ENCODE measurements at places on chromosomes 7 and 10.

DNA sequence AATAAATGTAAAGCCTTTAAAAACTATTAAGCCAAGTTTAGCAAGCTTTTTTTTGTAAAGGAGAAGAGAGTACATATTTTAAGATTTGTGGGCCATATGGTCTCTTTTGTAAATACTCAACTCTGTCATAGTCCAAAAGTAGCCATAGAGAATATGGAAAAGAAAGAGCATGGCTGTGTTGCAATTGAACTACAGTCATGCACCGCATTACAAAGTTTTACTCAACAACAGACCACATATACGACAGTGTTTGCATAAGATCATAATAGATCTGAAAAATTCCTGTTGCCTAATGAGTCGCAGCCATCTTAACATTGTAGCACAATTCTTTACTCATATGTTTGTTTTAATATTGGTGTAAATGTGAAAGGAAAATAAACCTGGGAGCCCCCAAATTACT, 440.8 kb downstream of the HTR7 start:
- DNase-seq: no peak

- DNase-seq: peak; percentile 81
Observed at GRCh38 chr10:126905776-126906703, 812 bp downstream of the DOCK1 start.

DNA sequence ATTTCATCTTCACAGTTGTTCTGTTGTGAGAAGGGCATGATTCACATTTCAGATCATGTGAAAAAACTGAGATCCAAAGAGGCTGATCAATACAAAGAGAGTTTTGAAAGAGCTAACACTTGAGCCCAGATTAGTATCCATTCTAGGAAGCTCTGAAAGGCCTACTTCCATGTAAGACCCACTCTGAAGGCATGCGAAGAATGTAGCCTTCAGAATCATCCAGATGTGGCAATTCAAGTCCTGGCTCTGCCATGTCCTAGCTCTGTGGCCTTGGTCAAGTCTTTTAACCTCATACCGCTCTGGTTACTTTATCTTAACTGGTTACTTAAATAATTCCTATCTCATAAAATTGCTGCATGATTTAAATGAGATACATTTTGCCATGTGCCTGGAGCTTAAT, 111.1 kb downstream of the FZD1 start:
- no peak for DNase-seq

DNA sequence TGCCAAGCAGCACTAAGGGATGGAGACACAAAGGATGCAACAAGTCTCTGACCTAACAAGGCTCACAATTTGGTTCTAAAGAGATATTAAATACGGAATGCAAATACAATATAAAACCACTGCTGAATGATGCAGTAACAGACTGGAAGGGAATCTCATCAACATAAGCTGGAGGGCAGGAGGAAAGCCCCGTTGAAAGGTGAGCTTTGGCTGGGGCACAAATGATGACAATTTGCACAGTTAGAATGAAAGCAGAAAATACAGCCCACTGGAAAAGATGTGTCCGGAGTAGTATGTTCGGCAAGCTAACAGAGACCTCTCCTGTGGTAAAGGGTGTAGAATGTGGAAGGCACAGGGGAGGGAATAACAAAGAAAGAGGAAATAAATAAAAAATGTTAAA, 26.1 kb downstream of the PAXIP1 start:
- DNase-seq: no peak

- no peak for DNase-seq
Observed at GRCh38 chr10:46524472-46525176, 31.8 kb downstream of the GPRIN2 start.

GRCh38 chr7:51234139-51234538, 82.5 kb downstream of the COBL start:
- DNase-seq: no peak

DNA sequence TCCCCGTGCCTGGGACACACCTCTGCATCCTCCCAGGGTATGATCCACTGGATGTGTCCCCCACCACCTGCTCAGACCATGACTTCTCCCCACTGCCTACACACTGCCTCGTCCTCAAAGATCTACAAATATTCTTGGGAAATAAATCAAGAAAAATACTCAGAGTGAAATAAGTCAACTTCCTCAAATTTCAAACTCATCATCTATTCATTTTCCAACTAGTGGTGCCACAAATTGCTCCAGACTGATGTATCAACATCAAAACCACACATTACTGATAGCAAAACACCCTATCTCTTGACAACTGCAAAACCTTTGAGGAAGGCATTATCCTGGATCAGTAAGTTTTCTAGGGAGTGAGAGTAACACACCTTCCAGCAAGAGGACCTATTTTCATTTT, 87.7 kb downstream of the GRB10 start:
- DNase-seq: no peak

DNA sequence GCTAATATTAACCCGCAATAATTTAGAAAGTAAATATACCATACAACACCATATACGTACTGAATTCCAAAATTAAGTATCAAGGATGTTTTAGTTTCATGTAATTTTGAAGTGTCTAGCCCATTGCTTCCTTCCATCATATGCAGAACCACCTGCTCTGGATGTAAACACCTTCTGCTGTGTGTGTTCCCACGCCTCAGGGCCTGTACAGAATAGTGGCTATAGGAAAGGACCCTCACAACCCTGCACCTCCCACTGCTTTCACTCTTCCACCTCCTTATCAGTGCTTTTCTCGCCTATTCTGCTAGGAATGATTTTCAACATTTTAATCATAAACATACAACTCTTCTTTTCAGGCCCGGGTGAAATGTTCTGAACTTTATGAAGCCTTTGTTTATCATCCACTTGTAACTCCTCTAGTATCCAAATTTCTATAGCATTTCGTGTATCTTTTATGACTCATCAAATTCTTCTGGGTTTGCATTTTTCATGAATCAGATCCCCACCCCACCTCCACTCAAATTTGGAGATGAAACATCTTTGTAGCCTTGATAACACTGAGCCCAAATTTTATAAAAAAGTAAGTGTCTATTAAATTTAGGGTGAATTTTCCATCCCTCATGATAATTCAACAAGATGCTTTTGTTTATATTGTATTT, 1106.8 kb upstream of the C7orf33 start:
- DNase-seq: no peak

DNA sequence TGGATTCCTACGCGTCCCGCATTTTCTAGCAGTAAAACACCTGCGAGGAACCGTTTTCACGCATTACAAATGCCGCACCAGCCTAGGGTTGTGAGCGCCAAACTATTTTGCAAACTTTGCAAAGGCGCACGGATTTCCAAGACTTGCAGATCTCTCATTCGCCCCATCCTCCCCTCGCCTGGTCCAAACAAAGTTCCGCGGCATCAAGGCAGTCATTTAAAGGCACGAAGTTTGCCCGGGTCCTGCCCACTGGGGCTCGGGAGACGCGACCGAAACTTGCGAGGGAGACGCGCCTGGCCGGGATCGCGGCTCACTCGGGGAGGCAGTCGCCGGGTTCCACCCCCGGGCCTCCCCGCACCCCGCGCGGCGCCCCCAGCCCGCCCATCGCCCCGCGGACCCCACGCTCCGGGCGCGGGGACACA, 613 bp downstream of the USP6NL start:
- DNase-seq: peak; percentile 65

DNA sequence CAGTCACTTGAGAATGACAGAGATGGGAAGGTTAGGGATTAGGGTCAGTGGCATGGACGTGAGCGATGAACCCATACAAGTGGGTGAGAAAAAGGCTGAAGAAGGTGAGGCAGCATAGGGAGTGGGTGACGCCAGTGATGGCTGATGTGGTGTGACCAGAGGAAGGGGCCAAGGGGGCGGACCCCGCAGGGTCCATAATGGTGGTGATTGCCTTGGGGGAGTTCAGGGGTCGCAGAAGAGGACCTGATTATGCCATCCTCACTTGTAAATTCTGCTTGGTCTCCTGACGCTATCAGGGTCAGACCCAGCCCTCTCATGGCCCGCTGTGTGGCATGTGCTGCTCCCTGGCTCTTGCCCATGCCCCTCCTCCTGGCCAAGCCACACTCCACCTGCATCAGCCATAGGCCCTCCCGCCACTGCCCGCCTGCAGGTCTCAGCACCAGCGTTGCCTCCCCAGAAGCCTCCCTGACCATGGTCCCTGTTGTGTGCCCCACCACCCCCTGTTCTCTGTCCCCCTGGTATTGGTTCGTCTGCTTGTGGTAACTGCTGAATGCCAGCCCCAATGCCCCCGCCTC, 235.7 kb downstream of the EBF3 start:
- no peak for DNase-seq

DNA sequence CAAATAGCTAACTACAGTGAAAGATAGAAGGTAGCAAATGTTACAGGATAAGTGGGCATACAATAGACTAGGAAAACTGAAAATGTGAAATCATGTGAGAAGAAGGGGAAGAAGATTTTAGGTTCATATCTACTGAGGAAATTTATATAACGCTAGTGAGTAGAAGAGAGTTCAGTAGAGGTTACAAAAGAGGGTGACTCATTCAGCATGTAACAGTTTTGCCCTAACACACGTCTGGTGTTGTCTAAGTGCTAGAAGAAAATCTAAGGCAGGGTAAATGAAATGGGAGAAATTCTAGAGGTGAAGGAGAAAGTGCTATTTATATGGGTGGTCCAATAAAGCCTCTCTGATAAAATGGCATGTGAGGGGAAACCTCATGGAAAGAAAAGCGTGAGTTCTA, 731.4 kb upstream of the POT1 start:
- DNase-seq: no peak

DNA sequence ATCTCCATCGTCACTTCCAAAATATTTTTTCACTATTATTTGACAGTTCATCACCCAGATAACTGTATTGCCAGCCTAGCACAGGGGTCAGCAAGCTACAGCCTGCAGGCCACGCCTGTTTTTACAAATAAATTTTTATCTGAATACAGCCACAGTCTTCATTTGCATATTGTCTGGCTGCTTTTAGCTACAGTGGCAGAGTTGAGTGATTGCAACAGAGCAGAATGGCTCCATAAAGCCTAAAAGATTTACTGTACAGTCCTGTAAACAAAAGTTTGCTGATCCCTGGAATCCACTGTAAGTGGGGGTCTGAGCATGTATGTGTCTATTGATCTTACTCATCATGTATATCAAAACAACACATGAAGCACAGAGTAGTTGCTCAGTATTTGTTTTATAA, 45.9 kb upstream of the GNAI1 start:
- DNase-seq: no peak

GRCh38 chr7:1569016-1569415, 816 bp downstream of the PSMG3 start:
- no peak for DNase-seq

DNA sequence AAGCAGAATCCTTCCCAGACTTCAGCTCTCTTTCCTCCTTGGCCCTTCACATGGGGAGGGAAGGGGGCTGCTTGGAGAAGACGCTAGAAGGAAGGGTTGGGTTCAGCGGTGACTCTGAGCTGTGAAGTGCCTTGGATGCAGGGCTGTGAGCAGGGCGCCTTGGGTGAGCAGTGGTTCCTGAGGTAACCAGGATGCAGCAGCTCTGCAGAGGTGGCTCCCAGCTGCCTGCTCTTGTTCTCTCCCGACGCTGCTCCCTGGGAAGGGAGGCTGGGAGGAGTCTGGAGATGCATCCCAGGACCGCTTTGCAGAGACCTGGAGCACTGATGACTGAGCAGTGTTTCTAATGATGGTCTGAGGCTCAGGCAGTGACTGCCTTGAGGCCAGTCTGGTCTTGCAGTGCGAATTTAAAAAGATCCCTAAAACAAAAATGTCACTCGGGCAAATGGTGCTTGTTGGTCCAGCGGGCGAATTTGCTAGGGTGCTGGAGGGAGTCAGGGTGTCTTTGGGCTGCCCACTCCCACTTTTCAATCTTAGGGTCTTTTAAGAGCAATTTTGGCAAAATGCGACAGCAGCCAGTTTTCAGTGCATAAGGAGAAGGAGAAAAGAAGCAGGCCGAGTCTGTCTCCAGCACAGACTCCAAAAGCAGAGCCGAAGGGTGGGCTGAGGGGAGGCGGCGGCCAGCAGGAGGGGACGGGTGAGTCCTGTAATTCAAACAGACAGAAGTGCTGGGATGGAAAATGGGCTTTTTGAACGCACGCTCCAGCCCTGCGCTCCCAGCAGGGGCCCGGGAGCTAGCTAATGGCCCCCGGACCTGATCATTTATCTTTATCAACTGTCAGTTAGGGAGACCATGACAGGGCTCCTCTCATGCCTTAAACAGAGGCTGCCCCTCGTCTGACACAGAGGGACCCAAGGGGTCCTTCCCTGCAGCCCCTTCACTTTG, 191.2 kb upstream of the SHH start:
- DNase-seq: no peak

GRCh38 chr7:12130609-12131008, 80.5 kb upstream of the TMEM106B start:
- DNase-seq: no peak

DNA sequence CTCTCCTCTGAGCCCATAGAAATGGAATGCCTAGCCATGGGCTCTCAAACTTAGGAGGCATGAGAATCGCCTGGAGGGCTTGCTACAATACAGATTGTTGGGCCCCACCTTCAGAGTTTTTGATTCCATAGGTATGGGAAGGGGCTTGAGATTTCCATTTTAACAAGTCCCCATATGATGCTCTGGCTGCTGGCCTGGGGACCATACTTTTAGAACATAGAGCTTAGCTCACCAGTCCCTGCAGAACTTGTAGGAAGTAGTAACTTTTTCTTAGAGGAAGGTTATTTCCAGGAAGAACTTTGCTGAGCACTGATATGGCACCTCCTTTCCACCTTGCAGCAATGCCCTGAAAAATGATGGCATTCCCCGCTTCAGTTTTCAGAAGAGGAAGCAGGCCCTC, 177.0 kb upstream of the ZMIZ1 start:
- no peak for DNase-seq

GRCh38 chr10:7094781-7095180, 316.1 kb downstream of the SFMBT2 start:
- DNase-seq: no peak

DNA sequence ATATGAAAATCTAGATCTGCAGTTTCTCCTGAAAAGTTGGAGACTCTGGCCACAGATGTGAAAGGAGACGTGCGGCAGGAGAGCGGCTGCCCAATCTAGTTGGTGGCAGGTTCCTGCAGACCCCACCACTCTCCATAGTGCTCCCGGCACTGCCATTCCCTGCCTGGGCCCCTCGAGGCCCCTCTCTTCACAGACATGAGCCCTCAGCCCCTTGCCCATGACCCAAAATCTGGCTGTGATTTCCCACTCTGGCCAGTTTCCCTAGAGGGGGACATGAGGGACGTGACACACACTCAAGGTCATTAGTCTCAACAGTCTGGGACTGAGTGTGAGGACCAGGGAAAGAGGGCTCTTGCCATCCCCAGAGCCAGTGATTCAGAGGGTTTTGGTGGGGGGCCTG, 138.7 kb downstream of the PTPN20 start:
- DNase-seq: no peak

- no peak for DNase-seq
Observed at GRCh38 chr7:26117142-26117807, 34.7 kb upstream of the NFE2L3 start.

DNA sequence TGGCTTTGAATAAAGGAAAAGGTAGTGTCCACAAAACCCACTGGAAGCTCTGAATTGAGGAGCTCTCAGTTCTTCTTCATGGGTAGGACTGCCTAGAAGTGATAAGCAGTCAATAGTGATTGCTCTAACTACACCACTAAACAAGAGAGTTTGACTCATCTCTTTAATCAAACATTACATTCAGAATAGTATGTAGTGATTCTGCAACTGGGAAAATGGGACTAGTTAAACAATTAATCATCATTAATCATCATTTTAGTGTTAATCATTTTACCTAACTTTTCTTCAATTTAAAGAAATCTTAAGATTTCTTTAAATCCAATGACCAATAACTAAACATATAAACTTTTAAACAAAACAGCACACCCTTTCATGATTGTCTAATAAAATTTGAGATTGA, 484.0 kb upstream of the FZD8 start:
- no peak for DNase-seq

- peak; percentile 26 for DNase-seq
Observed at GRCh38 chr10:79491143-79491835, 21.0 kb upstream of the EIF5AL1 start.

All from ecto neural progenitor cell (in vitro differentiated cells).